GM13977 (cell line): ENCODE measurements at places on chromosomes 4 and X.

DNA sequence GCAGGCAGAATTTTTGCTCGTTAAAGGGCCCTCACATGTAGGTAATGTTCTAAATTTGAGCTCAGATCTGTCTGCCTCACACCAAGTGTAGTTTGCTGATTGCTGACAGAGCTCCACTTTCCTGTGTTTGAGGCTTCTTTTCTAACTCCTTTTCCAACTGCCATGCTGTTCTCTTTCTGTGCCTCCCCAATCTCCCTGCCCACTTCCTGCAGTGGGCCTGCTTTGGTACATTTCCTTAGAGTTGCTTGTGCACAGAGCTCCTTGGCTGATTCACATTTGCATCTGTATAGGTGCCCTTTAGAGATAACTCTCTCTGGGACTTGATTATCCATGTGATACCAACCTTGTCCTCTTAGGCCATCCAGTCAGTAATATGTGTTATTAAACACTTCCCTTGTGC lies 4.5 kb downstream of the MED28 start:
- DNase-seq: no peak

- DNase-seq: no peak
Observed at GRCh38 chr4:26028133-26028792, 114.2 kb downstream of the SMIM20 start.

- DNase-seq: no peak
Observed at GRCh38 chr4:181991369-181992108, 251.7 kb upstream of the TENM3 start.

DNA sequence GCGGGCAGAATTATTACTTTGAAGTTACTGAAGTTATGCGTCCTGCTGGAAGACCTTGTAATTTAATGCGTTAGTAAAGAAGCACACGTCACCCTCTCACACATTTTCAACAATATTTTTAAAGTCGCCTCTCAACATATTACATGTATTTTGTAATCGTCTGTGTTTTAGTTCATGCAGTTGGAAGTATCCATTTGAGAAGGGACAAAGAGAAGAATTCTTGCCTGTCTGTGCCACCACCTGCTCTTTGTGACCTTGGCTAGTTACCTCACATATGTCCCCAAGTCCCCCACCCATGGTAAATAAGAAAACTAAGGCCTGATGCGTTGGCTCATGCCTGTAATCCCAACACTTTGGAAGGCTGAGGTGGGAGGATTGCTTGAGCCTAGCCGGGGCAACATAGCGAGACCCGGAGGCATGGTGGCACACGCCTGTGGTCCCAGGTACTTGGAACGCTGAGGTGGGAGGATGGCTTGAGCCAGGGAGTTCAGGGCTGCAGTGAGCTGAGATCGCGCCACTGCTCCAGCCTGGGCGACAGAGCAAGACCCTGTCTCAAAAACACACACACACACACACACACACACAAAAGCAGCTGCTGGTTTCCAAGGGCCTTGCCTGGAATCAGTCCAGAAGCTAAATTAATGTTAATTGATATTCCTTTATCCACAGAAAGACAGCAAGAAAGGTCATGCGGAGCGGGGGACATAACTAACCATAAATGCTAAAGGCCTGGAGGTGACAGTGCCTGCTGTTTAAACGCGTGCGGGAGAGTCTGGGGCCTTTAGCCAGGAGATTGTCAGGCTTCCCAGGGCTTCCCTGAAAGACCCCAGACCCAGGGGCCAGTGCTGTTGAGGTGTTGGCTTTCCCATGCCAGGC lies 811 bp downstream of the TMEM187 start:
- DNase-seq: no peak

DNA sequence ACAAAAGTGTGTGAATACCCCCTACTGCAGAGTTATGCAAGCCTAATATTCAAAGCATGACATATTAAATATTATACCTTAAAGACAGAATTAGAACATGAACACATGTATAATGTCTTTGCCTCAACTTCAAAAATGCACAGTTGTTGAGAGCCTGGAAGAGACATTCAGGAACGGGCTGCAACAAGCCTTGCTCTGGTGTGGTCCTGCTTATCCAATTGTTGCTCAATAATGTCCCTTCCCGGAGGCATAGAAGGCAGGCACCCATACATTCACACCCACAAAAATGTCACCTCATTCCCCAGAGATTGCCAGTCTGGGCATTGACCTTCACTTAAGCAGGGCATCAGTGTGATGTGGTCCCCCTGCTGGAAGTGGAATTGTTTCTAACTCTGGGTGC lies 238.8 kb downstream of the CBR4 start:
- DNase-seq: no peak

DNA sequence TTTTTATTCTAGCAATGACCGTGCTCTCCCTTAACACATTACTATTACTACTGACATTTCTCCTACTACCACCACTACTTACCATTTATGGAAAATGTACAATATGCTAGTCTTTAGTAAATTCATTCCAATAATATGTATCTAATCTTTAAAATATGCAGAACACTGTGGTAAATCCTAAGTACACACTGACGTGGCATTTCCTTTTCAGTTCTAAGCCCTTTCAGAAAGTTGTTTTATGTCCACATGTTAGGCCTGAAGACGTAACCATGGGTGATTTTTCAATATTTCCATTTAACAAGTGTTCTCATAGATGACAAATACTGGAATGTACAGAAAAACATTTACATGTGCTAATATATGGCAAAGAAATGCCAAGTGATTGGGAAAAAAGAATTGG lies 268.6 kb upstream of the SLIT2 start:
- DNase-seq: no peak

DNA sequence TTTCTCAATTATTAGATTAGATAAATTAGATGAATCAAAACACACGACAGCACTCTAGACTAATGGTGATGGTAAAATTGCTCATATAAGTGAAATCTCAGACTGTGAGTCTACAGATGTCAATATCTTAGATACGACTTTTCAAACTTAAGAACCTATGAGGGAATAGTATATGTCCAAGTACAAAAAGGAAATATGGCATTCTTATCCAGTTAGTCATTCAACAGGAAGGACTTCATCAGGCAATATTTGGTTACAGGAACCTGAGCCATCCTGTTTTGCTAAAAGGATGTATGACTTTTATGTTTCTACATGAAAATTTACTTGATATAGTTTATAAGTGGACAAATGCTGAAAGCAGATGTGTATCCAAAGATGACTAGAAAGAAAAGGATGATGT lies 107.0 kb downstream of the CT47B1 start:
- no peak for DNase-seq

- no peak for DNase-seq
Observed at GRCh38 chrX:134444681-134445080, 15.3 kb upstream of the HPRT1 start.

- DNase-seq: peak; percentile 26
Observed at GRCh38 chr4:72112514-72113156, 80.8 kb downstream of the NPFFR2 start.

DNA sequence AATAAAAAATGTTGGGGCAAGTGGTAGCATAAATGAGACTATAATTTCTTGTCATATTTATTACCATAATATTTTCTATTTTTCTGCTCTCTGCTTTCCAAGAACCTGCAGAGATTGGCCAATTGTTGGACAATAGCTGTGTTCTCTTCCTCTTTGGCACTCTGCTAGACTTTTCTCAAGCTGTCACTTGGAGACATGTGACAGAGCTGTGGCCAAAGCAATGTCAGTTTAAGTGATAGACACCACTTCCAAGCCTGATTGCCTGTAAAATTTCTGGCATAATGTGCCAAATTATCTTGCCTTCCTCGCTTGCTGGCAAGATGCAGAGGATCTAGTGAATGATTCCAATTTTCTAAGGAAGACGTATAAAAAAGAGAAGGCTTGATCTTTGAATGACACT lies 162.2 kb upstream of the NDST4 start:
- no peak for DNase-seq

DNA sequence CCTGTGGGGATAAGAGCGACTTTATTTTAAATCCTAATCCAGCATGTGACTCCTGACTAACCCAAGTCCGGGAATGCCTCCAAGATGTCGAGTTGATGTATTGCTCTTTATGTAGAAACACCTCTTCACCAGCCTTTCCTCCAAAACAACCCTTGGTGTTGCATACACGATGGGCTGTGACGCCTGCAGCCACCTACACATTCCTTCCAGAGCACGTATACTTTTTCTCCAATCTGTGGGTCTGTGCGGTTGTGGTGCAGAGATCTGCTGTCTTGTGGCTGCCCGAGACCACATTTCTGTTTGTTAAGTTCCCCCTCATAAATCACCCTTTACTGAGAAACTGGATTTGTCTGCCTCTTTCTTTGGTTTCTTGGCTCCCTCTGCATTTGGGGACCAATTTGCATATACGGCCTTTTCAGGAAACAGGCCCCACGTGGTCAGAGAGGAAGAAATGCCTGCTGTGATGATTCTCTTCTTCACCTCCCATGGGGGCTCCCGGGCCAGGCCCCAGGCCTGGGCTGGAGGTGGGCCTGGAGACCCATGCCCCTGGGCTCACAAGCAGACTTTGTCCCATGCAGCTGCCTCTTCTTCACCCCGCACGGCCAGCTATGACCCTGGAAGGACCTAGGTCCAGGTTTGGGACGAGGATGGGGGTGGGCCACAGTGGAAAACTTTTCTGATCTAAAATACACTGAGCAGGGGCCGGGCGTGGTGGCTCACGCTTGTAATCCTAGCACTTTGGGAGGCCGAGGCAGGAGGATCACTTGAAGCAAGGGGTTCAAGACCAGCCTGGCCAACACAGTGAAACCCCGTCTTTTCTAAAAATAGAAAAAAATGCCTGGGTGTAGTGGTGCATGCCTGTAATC lies 21.4 kb upstream of the AFAP1 start:
- DNase-seq: peak; percentile 70

- DNase-seq: no peak
Observed at GRCh38 chr4:27049239-27049829, 188.7 kb downstream of the STIM2 start.

DNA sequence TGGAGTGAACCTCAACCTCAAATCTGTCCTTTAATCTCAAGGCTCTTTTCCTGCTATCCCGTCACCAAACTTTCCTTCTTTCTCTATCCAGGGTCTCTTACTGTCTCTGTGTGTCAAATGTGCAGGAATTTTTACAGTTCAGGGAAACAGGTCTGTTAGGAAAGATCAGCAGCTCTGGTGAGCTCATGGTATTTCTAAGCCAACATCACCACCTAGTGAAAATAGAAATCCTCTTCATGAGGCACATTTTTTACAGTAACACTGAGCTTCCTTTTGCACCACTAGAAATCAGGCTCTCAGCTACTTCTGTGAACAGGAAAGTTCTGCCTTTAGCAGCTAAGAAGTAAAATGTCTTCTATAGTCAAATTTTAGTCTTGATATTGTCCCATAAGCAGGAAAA lies 39.6 kb downstream of the NUDT11 start:
- DNase-seq: no peak

- no peak for DNase-seq
Observed at GRCh38 chrX:39982948-39983347, 114.8 kb downstream of the BCOR start.

DNA sequence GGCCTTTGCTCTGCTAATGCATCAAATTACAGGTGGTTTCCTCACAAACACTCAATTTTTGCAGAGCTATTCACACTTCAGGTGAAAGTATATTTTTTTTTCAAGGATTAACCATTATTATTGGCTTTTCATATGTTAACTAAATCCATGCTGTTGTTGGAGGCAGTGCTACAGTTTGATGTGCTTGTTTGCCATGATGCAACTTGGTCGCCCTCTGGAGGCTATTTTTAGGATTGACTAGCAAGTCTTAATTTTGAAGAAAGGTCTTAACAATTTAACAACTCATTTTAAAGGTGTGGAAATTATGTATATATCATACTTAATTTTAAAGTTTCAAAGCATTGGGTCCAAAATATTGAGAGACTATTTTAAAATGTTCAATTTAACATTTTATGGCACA lies 168.8 kb upstream of the FAM47A start:
- DNase-seq: peak; percentile 18

GRCh38 chrX:122567911-122568310 lies 616.2 kb upstream of the GRIA3 start:
- no peak for DNase-seq

- DNase-seq: peak; percentile 28
Observed at GRCh38 chrX:120302434-120302833, 8.8 kb downstream of the TMEM255A start.

- DNase-seq: no peak
Observed at GRCh38 chr4:71141125-71141524, 147.7 kb downstream of the DCK start.

- no peak for DNase-seq
Observed at GRCh38 chrX:53018627-53019026, 30.0 kb upstream of the GPR173 start.

DNA sequence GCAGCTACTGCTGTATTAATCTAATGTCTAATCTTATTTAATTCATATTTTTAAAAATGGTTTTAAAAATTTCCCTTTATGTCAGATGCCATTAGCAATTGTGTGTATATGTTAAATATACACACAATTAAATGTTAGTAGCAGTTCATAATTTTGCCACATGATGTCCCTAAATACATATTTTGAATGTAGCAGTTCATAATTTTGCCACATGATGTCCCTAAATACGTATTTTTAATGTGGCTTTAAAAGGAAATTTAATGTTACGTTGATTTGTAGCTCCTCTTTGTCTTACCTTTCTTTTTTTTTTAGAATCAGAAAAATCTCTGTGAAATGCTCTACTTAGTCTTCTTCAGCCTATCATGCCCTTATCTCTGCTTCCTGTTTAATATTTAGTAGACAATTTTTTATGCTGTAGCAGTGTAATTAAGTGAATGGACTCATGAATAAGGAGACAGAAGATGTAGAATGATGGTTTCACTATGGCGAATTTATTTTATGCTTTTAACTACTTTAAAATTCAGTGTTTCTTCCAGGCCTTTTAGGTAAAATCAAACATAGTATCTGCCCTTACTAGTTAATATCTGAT lies 26.1 kb downstream of the RBM46 start:
- DNase-seq: peak; percentile 14

DNA sequence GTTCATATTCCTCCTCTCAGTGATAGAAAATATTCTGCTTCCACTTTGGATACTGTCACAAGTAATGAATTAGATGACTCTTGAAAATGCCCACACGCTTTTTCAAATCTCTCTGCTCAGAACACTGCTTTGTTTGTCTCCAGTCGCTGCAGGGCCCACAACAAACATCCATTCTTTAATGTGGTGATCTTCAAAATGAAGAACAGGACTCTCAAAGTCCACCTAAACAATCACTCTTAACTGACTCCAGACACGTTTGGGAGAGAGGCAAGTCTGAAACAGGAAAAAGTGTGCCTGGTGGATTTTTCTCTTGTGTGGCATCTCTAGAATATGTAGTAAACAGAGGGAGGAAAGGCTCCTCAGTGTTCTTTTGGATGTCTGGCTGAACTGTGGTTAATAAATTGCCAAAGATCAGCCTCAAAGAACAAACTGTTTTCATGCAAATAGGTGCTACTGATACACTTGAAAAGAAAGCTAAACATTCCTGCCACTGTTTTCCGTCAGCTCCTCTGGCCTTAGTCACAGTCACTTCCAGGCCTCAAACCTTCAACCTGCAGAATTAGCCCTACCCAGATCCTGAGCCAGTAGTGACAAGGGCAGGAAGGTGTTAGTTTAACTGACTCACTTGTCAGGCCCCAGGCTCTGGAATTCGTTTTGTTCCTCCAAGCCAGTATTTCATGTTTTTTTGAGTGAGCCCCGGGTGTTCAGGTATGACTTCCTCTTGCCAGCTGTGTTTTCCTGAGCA lies 259.6 kb upstream of the GPC4 start:
- no peak for DNase-seq
